ENCODE measurements at places on chromosomes 4 and X.

- DNase-seq: no peak
Observed at GRCh38 chrX:45360571-45360970, 159.9 kb upstream of the DIPK2B start.

GRCh38 chr4:66307641-66308438 lies 637.6 kb upstream of the EPHA5 start:
- DNase-seq: no peak

DNA sequence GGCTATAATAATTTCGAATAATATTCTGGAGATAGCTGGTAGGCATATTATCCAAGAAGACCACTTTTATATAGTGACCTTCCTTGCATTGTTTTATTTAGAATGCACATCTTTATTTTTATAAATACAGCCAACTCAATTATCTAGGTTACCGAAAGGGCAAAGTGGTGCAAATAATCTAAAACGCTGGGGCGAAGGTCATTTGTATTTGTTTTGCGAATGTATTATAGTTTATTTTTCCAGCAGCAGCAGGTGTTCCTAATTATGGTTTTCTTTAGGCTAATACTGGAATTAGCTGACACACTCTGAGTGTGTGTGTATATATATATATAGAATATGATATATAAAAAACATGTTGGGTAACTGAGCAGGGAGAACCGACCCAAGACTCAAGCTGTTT lies 48.1 kb upstream of the RAP2C start:
- no peak for DNase-seq

GRCh38 chr4:142129473-142129872 lies 493.1 kb downstream of the IL15 start:
- DNase-seq: no peak

DNA sequence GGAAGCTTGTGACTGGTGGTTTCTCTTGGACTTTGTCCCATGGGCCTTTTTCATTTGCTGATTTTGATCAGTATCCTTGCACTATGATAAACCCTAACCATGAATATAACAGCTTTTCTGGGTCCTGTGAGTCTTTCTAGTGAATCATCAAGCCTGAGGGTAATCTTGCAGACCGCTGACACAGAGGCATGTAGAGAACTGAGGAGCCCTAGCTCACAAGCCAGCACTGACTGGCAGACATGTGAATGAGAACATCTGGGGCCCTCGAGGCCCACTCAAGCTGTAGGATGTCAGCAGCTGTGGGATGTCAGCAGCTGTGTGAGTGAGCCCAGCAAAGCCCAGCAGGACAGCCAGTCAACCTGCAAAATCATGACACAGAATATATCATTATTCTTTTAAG lies 36.7 kb downstream of the HMGB3 start:
- DNase-seq: no peak

GRCh38 chr4:38334791-38335190 lies 329.2 kb upstream of the KLF3 start:
- DNase-seq: no peak

- no peak for DNase-seq
Observed at GRCh38 chr4:135508006-135508714, 1306.6 kb upstream of the PABPC4L start.

DNA sequence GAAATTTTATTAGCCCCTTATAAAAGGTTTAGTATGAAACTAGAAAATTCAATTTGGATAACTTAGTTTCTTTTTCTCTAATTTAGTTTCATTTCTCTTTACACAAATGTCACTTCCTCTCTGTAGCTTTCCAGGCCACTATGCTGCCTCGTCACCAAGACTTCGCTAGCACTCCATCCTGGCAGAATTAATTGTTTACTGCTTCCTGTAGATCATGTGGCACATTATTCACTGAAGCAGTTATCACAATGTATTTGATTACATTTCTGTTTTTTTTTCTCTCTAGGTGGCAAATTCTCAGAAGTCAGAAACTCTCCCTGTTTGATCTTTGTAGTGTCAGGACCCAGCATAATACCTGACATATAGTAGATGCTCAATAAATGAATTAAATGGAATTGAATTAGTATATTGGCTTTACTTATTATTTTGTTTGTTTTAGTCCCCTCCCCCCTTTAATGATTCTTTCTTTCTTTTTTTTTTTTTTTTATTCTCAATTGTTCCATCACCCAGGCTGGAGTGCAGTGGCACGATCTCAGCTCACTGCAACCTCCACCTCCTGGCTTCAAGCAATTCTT lies 9.3 kb upstream of the SAT1 start:
- no peak for DNase-seq

DNA sequence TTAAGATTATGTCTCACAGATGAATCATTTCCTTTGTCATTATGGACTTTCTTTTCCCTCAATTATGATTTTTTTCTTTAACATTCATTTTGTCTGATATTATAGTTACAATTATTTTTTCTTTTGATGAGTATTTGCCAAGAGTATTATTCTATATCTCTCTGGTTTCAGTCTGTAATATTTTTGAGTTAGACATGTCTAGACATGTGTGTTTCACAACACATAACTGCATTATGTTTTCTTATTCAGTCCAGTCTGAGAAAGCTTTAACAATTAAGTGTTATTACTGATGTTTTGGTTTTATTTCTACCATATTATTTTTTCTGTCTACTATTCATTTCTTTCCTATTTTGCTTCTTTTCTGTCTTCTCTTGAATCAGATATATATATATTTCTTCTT lies 108.3 kb upstream of the MID1IP1 start:
- no peak for DNase-seq

DNA sequence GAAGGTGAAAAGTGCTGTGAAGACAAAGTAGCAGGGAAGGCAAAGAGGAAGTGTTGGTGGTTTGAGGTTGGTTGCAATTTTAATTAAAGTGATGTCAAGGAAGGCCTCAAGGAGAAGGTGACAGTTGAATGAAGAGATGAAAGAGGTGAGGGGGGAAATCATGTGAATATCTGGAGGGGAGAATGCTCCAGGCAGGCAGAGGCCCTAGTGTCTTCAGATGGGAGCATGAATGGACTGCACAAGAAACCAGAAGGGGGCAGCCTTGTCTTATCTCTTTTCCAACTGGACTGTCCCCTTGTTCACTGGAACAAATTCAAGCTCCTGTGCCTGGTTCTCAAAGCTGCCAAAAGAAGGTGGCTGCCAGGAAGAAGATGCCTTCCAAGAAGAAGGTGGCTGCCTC lies 68.4 kb downstream of the MAOB start:
- no peak for DNase-seq

- no peak for DNase-seq
Observed at GRCh38 chr4:32506067-32506466, 1785.9 kb downstream of the PCDH7 start.

- no peak for DNase-seq
Observed at GRCh38 chr4:78059938-78060337, 2.8 kb downstream of the FRAS1 start.

DNA sequence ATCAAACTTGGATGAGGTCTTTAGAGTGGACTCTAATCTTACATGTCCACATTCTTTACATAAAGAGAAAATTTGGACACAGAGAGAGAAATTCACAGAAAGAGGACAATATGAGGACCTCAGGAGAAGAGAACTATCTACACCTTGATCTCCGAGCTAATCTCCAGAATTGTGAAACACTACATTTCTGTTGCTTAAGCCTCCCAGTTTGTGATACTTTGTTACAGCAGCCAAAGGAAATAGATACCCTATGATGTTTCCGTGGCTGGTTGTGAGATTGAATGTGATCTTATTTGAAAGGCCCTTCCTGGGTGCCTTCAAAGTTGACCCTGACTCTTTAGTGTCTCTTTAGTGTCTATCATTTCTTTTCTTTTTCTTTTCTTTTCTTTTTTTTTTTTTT lies 326.1 kb upstream of the CLNK start:
- DNase-seq: no peak

DNA sequence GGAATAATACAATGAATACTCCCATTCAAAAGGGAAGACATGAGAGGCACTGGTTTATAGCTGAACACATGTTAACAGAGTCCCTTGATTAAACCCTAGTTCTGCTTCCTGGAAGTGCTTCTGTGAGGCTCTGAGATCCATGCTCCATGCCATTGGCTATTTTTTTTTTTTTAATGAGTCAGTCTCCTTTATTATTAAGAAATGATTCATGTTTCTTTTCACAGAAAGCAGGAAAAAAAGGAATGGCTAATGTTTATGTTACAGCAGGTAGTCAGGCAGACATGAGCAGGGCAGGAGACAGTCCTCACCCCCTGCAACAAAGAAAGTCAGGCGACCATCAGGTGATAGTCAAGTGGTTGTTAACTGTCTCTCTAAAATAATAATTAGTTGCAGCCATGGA lies 598.7 kb downstream of the EPHA5 start:
- no peak for DNase-seq

DNA sequence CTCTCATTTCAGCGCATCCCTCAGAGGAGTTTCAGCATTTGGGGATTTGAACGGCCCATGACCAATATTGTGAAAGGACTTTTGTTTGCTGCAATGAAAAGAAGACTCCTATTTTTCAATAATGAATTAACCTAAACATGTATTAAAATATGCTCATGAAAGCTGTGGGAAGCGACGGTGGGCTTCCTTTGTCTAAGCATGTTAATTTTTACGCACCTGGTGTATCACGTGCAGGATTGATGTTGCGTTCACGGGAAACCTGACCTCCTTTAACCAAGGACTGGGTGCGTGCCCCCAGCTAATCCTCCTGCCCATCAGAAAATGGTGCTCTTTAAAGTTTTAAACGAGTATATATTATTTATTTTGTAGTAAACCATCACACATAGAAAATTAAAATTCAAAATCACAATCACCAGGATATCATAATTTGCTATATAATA lies 590 bp upstream of the CCDC110 start:
- no peak for DNase-seq

DNA sequence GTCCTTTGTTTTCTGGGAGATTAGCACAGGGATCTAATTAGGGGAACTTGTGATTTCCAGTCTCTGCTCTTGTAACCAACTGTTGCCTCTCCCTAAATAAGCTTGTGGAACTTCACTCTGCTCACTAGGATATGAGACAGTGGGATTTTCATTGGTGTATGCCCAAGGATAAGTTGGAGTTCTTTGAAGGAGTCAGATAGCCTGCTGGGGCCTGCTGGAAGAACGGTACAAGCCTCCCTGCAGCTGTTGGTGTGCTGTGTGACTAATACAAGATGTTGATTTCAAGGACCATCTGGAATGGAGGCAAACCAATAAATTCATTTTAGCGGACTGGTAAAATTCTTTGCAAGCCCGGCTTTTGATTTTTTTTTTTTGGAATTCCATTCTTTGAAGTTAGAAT lies 167.0 kb downstream of the AASDH start:
- DNase-seq: no peak

DNA sequence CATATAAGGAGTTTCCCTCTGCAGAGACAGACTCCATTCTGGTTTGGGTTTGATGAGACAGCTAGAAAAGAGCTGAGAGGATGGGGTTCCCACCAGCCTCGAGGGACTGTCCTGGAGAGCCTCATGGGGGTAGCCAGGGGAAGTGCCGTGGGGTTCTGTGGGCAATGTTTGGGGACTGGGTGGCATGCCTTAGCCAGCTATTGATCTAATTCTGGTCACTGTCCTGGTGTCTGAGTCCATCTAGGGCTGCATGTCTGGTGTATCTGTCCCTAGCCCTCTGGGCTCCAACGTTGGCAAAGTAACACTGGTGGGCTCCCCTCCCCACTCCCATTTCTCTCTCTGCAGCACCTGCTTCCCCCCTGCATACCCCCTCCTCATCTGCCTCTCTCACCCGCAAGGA lies 135.4 kb downstream of the SMIM20 start:
- DNase-seq: no peak

DNA sequence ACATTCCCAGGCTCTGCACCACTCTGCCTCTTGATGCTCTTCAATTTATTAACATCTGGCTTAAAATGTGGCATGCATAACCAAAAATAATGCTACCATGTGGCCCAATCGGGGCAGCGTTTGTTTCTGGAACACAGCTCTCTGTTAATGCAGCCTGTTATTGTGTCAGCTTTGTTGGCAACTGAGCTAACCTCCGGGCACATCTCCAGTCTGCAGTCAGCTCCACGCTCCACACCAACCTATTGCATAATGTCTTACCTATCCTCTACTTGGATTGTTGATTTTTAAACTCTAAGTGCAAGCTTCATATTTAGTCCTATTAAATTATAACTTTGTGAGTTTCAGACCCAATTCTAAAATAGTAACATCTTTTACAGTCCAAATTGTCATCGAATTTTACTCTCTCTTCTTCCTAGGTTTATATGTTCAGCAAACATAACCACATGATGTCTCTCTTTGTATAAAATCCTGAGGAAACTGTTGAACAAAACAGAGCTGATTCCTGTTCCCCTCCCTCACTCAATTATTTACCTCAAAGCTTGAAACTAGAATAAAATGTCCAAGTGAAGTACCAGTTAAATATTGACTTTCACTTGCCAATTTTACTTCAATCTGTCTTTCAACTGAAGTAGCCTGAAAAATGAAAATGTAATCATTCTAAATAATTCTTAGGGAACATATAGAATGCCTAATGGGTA lies 92.2 kb upstream of the RAPGEF2 start:
- DNase-seq: no peak

DNA sequence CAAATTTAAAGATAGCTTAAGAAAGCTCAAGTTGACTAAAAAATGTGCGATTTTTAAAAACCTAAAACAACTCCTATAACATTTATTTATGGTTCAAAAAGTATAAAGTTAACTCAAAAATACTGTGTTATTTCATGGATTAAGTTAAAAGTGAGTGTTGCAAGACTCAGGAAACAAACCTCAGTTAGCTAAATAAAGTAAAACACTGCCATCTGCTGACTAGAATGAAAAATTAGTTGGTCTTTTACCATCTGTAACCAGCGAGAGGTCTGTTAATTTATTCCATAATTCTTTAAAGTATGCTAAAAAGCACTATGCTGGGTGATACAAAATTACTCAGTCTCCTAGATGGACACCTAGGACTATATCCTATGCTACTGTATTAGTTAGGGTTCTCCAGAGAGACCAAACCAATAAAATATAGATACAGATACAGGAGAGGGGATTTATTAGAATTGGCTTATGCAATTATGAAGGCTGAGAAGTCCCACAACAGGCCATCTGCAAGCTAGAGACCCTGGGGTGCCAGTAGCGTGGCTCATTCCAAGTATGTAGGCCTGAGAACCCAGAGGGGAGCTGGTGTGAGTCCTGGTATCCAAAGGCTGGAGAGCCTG lies 4.9 kb upstream of the WDFY3 start:
- DNase-seq: no peak

- DNase-seq: no peak
Observed at GRCh38 chr4:73679836-73680235, 59.6 kb upstream of the RASSF6 start.

DNA sequence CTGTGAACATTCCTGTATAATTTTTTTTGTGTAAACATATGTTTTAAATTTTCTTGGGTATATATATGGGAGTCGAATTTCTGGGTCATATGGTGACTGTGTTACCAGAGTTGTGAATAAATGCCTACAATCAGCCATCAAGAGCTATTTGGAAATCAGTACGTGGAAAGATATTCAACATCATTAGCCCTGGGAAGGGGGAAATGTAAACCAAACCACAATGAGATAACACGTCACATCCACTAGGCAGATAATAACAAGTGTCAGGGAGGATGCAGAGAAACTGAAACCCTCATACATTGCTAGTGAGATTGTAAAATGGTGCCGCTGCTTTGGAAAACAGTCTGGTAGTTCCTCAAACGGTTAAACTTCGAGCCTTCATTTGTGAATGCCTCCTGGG lies 43.9 kb downstream of the LUZP4 start:
- DNase-seq: no peak

- no peak for DNase-seq
Observed at GRCh38 chrX:100652266-100652665, 8.3 kb downstream of the SRPX2 start.

- no peak for DNase-seq
Observed at GRCh38 chr4:53199356-53199755, 166.5 kb downstream of the SCFD2 start.

GRCh38 chrX:151973060-151973661 lies 1.3 kb downstream of the GABRE start:
- no peak for DNase-seq

All from stimulated activated CD4-positive, alpha-beta T cell treated with anti-CD3 and anti-CD28 coated beads, TNF-alpha, amount 100 ng/mL, for 4 hours (primary cell).